ENCODE measurements at places on chromosomes 6 and 20. TPM values are rescaled to one million over a fixed set of nuclear protein-coding genes. Genes with fewer than 3 reads are reported as not detected.

The CAGE1 gene
- total RNA-seq = not detected

The MYL9 gene
- total RNA-seq = 31.0 TPM

The NPBWR2 gene
- not detected for total RNA-seq

The OOEP gene
- not detected for total RNA-seq

The PERP gene
- 68.3 TPM for total RNA-seq

The BMP5 gene
- total RNA-seq = 1.7 TPM

The PPP1R11 gene
- 45.1 TPM for total RNA-seq

The MLN gene
- total RNA-seq = not detected

The MTFR2 gene
- 3.8 TPM for total RNA-seq

The WFDC5 gene
- not detected for total RNA-seq

The IRF4 gene
- total RNA-seq = not detected

The TCP11 gene
- total RNA-seq = not detected

The BPIFA1 gene
- total RNA-seq = not detected

The TPBG gene
- total RNA-seq = 31.3 TPM

The PHACTR1 gene
- total RNA-seq = 8.6 TPM

Measured in progenitor cell of endocrine pancreas (in vitro differentiated cells).